CD4-positive, alpha-beta T cell treated with Interleukin-2 at 100 ng/mL for 4 hours (primary cell): ENCODE measurements at places on chromosomes 5 and 9.

- no peak for DNase-seq
Measured at GRCh38 chr9:70031141-70031545, 12.5 kb upstream of the MAMDC2 start.

- no peak for DNase-seq
Measured at GRCh38 chr9:673966-674526, 167.5 kb upstream of the DMRT1 start.

DNA sequence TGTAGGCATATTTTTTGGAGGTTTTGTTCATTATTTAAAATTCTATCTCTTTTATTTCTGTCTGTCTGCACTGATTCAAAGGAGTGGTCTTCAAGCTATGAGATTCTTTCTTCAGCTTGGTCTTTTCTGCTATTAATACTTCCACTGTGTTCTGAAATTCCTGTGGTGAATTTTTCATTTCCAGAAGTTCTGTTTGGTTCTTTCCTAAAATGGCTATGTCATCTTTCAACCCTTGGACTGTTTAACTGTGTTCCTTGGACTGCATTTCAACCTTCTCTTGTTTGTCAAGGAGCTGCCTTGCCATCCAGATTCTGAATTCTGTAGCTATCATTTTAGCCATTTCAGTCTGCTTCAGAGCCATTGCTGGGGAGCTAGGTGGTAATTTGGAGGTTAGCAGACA is 76.3 kb downstream of the CERT1 start:
- DNase-seq = no peak

- DNase-seq = no peak
Measured at GRCh38 chr5:178355671-178356070, 123.1 kb upstream of the PHYKPL start.

DNA sequence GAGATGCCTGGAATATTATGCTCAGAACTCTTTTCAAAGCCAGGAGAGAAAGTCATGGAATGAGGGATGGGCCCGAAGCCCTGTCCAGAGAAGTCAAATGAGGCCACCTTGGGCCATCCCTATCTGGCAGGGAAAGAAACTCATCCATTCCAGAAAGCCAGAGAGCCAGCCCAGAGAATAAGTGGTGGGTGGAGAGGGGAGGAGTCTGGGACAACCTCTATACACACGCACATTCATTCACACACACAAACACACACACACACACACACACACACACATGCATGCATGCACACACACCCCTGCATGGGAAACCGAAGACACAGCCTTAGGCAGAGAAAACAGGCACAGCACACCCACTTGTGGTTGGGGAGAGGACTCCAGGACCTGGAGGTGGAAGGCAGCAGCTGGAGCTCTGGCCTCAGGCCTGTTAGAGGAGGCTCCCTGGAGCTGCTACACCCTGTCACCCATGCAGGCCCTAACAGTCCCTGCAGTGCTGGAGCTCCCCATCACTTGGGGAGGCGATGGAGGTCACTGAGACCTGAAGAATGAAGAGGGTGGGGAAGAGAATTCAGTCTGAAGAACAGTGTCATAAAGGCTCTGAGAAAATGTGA is 38.0 kb downstream of the TGFBI start:
- no peak for DNase-seq

DNA sequence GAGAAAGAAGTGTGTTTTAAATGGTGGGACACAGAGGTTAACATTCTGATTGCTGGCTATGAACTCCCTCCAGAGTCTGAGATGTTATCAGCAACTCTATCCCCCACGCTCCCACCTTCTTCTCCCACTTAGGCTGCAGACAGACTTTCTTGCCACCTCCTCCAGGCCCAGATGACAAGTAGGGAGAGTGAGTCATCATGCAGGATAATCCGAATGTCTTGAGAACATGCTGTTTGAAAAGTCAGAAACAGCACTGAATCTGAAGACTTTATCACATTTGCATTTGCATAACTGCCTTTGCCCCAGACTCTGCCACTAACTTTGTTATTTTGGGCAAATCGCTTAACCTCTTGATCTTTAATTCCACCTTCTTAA is 139.8 kb downstream of the ESM1 start:
- no peak for DNase-seq

GRCh38 chr5:90503596-90503995 is 25.8 kb downstream of the LYSMD3 start:
- no peak for DNase-seq

DNA sequence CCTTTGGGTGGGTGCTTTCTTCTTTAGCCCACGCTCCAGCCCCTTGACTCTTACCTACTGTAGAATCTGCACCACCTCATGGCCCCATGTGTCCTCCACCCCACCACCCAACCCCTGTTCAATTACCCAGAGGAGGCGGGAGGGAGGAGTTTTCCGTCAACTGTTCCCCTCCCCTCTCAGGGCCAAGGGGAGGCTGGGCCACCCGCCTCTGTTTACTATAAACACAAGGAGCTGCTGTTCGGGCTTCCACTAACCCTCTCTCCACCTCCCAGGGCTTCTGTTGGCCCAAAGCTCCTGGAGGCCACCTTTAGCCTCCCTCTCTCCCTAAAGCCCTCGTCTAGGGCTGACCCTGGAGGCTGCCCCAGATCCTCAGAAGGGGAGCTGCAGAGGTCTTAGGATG is 59.2 kb downstream of the FOXI1 start:
- no peak for DNase-seq

DNA sequence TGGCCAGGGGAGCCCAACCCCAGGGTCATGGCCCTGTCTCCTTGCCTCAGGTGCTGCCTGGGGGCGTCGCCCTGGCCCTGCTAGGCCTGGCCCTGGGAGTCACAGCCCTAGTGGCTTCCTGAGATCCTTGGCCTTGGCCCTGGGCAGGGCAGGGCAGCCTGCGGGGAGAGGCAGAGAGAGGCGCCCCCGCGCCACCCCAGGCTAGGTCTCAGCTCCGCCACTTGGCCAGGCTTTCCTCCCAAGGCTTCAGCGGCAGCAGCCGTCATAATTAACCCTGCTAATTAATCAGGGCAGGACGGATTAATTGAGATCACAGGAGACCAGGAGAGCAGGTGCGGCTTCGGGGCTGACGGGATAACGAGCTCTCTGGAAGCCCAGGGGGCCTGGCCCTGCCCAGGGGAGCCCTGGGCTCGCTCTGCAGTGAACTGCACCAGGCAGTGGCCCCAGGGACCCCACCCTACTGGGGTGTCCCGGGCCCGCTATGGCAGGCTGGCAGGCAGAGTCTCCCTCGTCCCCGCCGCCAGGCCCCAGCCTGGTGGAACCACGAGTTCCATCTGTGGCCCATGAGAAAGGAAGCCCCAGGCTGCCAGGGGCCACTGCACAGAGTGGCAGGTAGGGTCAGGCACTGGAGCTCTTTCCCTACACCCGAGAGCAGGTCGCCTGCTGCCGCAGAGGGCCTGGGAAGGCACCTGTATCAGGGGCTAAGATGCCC is 269.6 kb downstream of the PBX3 start:
- no peak for DNase-seq

GRCh38 chr5:178322736-178323540 is 90.3 kb upstream of the PHYKPL start:
- DNase-seq = no peak

GRCh38 chr9:16277471-16277960 is 593.0 kb downstream of the BNC2 start:
- DNase-seq = no peak

GRCh38 chr9:2302606-2303005 is 287.5 kb downstream of the SMARCA2 start:
- no peak for DNase-seq

DNA sequence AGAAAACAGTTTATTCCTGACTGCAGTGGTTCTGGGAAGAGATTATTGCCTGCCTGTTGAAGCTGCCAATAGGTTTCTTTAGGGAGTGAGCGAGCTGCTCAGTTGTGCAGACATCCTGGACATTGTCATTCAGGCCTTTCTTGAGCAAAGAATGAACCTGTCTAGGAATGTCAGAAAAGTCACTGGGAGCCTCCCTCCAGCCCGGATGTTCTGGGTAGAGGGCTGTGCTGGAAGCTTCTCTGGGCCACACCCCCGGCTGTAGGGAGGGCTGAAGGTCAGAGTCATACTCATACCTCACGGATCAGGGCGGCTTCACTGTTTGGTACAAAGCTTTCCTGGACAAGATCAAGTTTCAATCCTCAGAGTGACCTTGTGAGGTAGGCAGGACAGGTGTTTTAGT is 33.4 kb upstream of the TBC1D2 start:
- DNase-seq = no peak

GRCh38 chr5:79225026-79225425 is 10.9 kb upstream of the JMY start:
- no peak for DNase-seq

- no peak for DNase-seq
Measured at GRCh38 chr5:146745931-146746577, 132.5 kb downstream of the PPP2R2B start.

GRCh38 chr5:173793648-173794548 is 94.3 kb upstream of the CPEB4 start:
- no peak for DNase-seq

DNA sequence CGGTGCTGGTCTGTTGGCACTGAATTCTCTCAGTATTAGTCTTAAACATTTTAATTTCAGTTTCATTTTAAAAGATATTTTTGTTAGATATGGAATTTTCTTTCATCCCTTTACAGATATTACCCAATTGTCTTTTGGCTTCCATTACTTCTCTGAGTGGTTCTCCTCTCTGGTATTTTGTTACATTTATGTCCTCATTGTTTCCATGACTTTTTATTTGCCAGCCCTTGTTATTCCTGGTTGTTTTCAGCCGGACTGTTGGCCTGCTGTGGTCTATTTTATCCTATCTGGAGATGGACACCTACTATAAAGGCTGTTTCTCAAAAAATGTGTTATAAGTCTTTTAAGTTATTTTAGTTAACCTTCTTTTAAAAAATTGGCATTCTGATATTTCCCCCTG is 117.2 kb downstream of the ARHGEF28 start:
- DNase-seq = no peak

GRCh38 chr9:98315551-98316060 is 60.2 kb upstream of the TBC1D2 start:
- DNase-seq = peak; percentile 71

- no peak for DNase-seq
Measured at GRCh38 chr9:37192803-37193202, 72.4 kb downstream of the ZCCHC7 start.

GRCh38 chr5:145502906-145503305 is 332.2 kb downstream of the PRELID2 start:
- no peak for DNase-seq

GRCh38 chr9:36716496-36716895 is 143.8 kb downstream of the MELK start:
- DNase-seq = no peak

GRCh38 chr5:147223948-147224791 is 10.7 kb upstream of the STK32A start:
- DNase-seq = no peak

DNA sequence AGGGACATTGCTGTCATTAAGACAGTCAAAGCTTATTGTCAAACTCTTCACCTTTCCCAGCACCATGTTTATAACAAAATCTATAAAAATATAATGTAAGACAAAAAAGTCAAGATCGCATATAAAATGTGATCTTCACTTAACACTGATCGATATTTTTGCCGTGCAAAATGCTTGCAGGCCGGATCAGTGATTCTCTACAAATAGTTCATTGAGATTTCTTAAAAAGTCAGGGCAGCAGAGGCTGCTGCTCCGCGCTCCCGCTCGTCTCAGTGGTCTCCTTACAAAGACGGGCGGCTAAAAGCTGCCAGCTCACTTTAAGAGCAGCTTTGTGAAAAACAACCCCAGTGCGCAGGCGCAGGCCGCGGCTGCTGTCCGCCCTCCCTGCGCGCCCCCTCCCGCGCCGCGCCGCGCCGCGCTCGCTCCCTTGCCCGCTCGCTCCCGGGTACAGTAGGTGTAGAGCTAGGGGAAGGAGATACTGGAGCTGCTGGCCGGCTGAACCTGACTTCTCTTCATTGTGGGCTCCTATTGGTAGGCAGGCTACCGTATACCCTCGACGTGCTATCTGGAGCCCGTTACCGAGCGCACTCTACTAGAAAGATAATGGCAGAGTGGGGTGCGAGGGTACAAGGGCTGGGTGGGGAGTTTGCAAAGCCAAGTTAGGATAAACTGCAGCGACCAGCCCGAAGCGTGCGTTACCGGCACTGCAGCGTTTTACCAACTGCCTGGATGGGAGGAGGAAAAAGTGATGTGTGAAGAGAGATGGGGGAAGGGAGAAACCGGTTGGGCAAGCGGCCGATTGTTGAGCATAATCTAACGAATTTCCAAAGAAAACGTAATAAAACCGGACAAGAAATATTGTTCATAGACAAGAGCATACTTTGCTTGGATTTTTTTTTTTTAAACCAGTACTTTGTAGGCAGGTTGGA is at the start of gene ARRDC3:
Gene ARRDC3 (minus strand): TSS at position 291 of the 929 bp plus-strand sequence. CDS start 225 bp downstream, at position 66.
- DNase-seq = peak; percentile 97

DNA sequence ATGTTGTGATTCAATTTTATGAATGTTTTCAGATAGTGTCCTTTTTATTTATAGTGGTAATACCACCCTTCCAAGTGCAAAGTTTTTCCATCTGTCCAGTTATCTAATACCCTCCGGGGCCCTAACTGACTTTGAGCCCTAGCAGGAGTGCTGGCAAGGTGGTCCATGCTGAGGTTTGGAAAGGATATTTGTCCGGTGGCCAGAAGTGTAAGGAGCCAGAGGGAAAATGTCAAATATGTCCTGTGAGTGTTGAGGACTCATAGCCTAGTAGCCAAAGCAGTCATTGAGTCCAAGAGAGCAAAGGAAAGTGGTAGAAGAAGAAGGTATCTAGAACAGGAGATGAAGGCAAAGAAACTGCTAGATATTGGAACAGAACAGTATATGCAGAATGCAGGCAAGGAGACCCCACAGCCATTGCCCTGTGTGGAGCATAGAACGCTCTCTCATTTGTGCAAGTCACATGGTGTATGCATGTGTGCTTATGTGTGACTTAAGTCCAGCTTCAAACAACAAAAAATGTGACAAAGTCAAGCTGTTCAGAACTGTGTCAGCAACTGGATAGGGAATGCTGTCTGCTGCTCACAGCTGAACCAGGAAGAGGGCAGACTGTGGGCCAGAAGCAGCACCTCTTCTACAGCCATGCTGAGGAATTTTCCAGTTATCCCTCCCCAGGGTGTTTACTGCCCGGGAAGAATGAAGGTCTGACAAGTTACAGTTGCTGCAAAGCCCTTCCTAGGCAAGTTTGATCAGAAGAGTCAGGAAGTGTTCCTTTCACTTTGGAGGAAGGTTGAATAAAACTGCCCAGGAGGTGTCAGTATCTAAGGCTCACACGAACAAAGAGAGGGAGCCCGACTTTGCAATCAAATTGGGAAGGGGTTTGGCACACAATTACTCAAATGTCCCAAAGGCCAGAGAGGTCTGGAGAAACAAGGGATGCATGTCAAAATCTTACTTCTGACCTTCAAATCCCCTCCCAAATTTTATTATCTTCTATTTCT is 463.3 kb upstream of the DMAC1 start:
- DNase-seq = no peak

DNA sequence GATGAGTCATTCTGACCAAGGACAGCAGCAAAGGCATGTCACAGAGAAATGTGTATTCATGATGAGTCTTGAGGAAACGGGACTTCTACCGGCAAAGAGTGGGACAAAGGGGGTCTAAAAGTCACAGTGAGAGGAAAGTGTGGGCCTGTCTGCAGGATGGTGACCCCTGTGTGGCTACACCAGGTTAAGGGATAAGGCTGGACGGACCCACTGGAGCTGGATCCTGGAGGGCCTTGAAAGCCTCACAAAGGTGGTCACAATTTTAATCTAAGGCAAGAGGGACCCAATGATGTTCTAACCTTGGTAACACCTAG is 176.5 kb downstream of the CDK5RAP2 start:
- no peak for DNase-seq

- DNase-seq = no peak
Measured at GRCh38 chr9:23926368-23926767, 100.3 kb upstream of the ELAVL2 start.

GRCh38 chr5:57698802-57699201 is 216.2 kb upstream of the ACTBL2 start:
- DNase-seq = no peak
